Activated naive CD4-positive, alpha-beta T cell treated with anti-CD3 and anti-CD28 coated beads for 36 hours (primary cell): ENCODE measurements at places on chromosomes 16 and 17.

DNA sequence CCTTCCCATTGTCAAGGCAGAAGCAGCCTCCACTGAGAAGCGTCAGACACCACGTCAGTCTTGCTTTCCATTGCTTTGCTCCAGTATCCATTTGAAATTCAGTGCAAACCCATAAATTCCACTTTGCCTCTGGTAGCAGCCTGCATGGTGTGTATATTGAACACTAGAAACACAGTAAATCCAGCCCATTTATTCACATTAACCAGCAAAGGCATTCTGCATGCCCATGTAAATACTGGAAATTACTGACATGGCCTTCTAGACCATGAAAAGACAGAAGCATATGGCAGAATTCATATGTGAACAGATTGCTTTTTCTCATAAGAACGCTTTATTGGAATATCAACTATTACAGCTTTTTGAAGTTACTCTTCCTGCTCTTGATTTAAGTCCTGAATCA is 595.0 kb downstream of the WWOX start:
- DNase-seq, result no peak

- DNase-seq, result peak; percentile 60
These were observed 2.8 kb upstream of the ALDOC start for GRCh38 chr17:28579526-28579925.

- DNase-seq, result no peak
These were observed 9.9 kb upstream of the GUCY2D start for GRCh38 chr17:7992516-7992915.

DNA sequence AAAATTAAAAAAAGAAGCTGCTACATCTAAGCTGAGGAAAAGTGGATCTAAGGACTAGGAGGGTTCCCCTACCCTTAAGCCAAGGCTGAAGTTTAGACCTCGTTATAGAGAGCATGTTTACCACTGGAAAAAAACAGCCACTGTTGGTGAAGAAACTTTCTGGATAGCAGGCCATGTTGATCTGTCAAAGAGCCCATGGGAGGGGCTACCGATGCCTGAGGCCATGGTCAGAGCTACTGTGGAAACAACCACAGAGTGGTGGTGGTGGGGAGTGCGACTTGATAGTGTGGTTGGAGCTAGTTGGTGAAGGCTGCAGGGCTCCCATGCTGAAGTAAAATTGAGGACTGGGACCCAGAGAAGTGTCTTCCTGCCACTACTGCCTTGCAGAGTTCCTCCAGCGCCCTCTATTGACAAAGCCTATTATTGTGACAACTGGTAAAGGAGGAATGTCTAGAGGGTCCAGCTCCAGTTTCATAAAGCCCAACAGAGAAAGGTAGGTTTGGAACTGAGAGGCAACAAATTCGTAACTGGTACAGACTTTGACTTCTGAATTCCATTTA is 12.7 kb upstream of the FAM20A start:
- peak; percentile 47 for DNase-seq

DNA sequence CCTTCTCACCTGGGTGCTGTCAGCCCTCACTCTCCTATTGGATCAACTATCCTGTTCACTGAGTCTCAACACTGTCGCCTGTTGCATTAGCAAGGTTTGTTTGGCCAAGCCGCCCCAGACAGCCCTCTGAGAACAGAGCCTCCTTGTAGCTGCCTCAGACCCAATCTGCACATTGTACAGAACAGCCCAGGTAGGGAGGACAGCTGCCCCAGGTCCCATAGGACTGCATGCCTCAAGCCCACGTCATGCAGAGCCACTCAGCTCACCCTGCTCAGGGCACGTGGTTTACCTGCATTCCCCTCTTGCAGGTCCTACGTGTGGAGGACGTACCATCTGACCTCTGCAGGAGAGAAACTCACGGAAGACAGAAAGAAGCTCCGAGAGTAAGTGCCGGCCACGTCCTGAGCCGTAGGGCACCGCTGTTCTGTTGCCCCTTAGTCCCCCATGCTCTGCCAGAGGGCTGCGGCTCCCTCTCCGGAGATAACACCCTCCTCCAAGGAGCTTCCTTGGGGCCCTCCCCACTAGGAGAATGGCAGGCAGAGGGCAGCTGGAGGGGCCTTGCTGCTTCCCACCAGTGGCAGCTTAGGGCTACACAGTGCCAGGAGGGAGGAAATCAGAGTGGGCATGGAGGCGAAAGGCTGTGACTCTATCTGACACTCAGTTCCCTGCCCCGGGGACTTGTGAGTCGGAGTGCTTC is 2.8 kb downstream of the SNRNP25 start:
- DNase-seq, result no peak

GRCh38 chr17:81396722-81397313 is 1.6 kb downstream of the BAHCC1 start:
- peak; percentile 40 for DNase-seq
